ENCODE measurements at places on chromosomes 5 and 9.

- DNase-seq: no peak
Observed at GRCh38 chr5:103035701-103036100, 84.2 kb downstream of the GIN1 start.

DNA sequence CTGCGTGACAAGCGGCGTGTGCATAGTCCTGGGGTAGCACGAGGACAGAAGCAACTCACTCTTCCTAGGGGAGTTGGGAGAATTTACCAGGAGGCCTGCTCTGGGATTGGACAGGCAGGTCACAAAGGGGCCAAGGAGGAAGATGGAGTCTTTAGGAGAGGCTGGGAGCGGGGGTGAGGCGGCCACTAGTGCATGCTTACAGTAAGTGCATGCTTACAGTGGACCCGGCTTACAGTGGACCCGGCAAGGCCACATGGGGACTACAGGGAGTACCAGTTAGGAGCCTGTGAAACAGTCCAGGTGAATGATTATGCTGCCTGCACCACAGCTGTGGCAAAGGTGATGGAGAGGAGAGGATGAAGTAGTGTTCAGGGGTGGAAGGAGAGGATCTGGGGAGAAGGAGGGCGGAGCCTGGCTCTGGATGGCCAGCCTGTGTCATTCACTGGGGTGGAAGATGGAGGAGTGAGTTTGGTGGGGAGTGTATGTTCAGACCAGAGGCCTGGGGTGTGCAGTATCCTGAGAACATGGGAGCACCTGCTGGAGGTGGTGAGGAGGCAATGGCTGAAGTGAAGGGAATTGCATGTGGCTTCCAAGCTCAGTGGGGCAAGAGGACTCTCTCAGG, 78.7 kb downstream of the CRB2 start:
- DNase-seq: no peak

GRCh38 chr9:19294219-19294618, 63.7 kb downstream of the DENND4C start:
- DNase-seq: no peak

DNA sequence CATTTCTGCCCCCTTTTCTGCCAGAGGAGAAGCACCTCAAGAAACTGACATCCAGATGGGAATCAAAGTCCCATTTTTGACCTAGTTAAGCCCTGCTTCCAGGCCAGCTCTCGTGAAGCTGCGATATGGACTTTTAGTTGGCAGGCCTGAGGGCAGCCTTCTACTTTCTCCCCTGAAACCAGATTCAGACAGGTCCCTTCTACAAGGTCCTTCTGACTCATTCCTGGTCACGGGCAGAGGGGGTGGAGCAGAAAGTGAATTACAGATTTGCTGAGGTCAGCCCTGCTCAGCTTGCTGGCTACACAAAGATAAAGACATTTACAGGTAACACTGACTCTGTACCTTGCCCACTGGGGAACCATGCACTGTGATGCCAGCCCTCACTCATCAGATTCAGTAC, 52.8 kb upstream of the TUT7 start:
- no peak for DNase-seq

GRCh38 chr9:104304925-104305324, 199.1 kb upstream of the OR13F1 start:
- DNase-seq: no peak

DNA sequence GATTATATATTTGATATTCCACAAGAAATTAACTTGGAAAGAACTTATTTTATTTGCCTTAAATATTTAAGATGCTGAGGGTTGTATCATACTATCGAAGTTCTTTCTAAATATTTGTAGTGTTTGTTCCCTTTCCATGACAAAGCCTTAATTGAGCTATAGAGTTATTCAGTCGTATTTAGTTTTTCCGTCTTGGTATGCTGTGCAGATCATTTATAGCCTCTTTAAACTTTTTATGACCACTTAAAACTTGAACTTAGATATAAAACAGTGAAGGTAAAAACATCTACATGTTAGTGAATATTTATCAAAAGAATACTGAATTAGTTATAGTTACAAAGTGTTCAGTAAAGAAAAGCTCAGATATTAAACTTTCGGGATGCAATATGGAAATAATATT, 74.4 kb downstream of the PARP8 start:
- no peak for DNase-seq
